Endothelial cell of umbilical vein (primary cell): ENCODE measurements at places on chromosomes 7 and 10. TPM values are rescaled to one million over a fixed set of nuclear protein-coding genes. Genes with fewer than 3 reads are reported as not detected.

DNA sequence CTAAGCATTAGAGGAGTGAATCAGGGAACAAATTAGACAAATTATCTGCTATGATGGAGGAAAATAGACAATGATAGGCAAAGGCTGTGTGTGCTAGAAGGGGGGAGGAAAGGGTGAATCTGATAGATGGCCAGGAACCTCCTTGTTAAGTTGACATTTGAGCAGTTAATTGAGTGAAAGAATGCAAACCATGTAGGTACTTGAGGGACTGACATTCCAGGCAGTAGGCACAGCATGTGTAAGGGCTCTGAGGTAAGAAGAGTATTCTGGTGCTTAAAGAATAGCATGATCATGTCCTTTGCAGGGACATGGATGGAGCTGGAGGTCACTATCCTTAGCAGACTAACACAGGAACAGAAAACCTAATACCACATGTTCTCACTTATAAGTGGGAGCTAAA, 48.6 kb upstream of the TES start:
- H3K4me3 ChIP-seq, result no peak overlapping the region
- DNase-seq, result no peak
- H3K27me3 ChIP-seq, result no peaks in the 10 kb centered on the region
- H3K27ac ChIP-seq, result no peak overlapping the region

- H3K27me3 ChIP-seq, result no peaks in the 10 kb centered on the region
- no peak overlapping the region for H3K27ac ChIP-seq
These were observed 122.2 kb upstream of the LRGUK start for GRCh38 chr7:134004829-134005505.

GRCh38 chr7:110507832-110508231, 583.1 kb upstream of the LRRN3 start:
- no peak for DNase-seq
- no peak overlapping the region for H3K4me3 ChIP-seq
- H3K27me3 ChIP-seq, result no peaks in the 10 kb centered on the region
- H3K4me1 ChIP-seq, result no peaks in the 10 kb centered on the region
- H3K27ac ChIP-seq, result no peak overlapping the region
- H3K36me3 ChIP-seq, result no peaks in the 10 kb centered on the region

DNA sequence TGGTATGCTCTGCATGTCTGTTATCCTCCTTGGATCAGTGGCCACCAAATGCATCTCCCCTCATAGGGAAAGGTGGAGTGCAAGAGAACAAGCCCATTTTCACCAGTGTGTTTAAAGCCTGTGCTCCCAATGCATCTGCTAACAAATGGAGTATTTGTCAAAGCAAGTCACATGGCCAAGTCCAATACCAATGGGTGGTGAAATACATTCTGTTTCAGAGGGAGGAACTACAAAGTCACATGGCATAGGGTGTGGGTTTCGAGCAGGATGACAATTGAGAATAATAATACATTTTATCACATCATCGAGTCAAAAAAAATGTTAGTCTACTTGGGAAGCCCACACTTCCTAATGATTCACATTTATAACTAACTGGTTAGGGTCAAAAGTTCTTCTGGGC, 62.7 kb downstream of the SUGCT start:
- peaks cover 2% of the 10 kb centered on the region for H3K4me1 ChIP-seq
- no peaks in the 10 kb centered on the region for H3K27me3 ChIP-seq
- no peaks in the 10 kb centered on the region for H3K36me3 ChIP-seq

DNA sequence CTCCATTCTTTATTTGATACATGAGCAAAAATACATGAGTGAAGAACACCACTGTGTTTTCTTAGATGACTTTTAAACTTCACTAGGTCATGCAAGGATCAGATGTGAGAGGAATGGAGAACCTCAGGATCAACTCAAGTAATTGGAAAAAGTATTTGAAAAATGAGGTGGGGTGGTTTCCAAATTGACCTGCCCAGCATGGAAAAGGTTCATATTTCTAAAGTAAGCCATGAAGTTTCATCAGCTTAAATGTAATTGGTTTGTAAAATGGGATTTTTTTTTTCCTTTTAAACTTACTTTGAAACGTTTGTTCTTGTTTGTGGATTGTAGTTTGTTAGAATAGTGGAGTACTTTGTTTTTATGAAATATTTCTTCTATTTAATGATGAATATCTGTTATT, 134.8 kb downstream of the MLLT10 start:
- H3K4me3 ChIP-seq, result no peak overlapping the region
- no peaks in the 10 kb centered on the region for H3K27me3 ChIP-seq
- no peaks in the 10 kb centered on the region for H3K4me1 ChIP-seq
- DNase-seq, result no peak

GRCh38 chr7:130560972-130561371, 69.1 kb downstream of the MEST start:
- DNase-seq, result peak; percentile 48
- H3K36me3 ChIP-seq, result no peaks in the 10 kb centered on the region
- no peaks in the 10 kb centered on the region for H3K27me3 ChIP-seq
- no peaks in the 10 kb centered on the region for H3K4me1 ChIP-seq
- no peak overlapping the region for H3K27ac ChIP-seq
- H3K4me3 ChIP-seq, result no peak overlapping the region

ZNF92 gene
- total RNA-seq, result 8.9 and 9.2 TPM in 2 replicates
